ENCODE measurements at places on chromosomes 2 and 18. TPM values are rescaled to one million over a fixed set of nuclear protein-coding genes. Genes with fewer than 3 reads are reported as not detected.
A peak's percentile ranks its signal among the peaks of the same experiment; 100 is the strongest.

The RAB6C gene
- total RNA-seq, result not detected

The KCNG3 gene
- total RNA-seq, result 1.5 TPM

The CRYBA2 gene
- total RNA-seq, result not detected

The LAMA1 gene
- 12.2 TPM for total RNA-seq

DNA sequence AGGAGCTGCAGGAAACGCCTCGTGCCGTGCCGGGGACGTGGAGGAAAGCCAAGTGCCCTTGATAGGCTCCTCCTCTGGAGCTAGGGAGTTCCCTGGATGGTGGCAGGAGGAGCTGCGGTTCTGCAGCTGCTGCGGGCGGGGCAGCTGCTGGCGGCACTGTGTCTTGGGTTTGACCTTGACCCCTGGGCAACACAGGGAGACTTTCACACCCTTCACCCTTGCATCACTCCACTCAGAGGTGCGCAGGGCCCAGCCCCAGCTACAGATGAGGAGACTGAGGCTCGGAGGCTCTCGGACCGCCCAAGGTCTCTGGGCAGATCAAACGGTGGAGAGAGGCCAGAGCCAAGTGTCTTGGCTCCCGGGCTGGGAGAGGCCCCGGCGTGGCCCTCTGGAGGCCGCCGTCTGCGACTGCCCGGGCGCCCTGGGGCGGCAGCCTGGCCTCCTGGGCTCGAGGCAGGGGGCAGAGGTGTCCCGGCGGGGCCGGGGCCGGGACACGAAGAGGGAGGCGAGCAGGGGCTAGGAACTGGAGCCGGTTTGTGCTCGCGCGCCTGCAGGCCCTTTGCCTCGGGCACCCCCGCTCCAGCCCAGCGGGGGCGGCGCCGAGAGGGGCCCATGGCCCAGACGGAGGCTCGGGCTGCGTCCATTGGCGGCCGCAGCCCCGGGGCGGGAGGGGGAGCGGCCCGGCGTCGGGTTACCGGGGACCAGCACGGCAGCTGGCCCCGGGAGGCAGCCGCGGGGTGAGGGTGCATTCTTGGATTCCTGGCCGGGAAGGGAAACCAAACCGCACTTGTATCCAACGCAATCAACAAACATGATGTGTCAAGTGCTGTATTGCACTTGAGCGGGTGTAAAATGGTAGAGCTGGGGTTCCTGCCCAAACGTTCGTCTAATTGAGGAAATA, 129.6 kb upstream of the SLC1A4 start:
- DNase-seq, result no peak

- no peak for DNase-seq
Observed at GRCh38 chr18:46793565-46793964, 36.7 kb upstream of the ST8SIA5 start.

GRCh38 chr18:61196750-61197149, 136.5 kb upstream of the CDH20 start:
- no peak for DNase-seq

GRCh38 chr2:163414121-163414520, 321.7 kb downstream of the FIGN start:
- DNase-seq, result no peak

DNA sequence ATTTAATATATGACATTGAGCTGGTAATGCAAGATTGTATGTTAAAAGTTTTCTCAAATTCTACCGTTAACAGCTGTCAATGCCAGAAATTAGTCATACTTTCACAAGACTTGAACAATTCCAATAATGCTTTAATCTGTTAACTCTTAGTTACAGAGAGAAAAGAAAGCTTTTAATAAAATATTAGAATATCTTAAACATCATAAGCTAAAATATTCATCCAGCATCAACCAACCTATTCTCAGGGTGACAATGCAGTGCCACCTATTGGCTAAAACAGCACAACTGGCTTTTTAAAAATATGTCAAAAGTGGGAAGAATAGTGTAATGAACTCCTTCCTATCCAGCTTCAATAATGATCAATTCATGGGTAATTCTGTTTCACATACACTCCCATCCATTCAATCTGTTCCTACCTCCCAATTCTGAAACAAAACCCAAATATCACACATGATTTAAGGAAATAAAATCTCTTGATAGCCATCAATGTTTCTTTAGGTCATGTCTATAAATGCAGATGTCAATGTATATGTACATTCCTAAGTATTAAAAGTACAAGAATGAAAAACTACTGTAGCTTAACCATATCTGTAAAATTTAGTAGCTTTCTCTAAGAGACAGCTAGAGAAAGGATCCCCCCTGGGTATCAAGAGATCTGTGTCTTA, 79.8 kb upstream of the CCDC141 start:
- peak; percentile 17 for DNase-seq

DNA sequence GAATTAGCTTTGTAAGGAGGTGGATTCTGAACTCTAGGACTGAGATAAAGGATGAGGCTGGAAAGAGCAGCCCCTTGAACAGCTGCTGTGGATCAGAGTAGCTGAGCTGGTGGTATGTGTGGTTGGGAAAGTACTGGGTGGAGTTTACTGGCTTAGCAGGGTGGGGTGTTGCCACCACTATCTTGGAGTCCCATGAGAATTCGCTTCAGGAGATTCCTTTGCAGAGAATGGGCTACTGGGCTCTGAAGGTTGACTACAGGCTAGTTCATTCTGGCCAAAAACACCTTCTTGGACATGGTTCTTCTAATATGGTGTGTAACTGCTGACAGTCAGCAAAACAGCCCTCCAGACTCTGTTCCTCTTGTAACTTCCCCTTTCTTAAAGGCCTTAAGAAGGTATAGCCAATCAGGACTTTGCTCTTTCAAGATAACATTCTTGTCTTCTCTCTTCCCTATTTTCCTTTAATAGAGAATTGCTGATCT, 52.7 kb downstream of the TET3 start:
- DNase-seq, result no peak
